Memory B cell (primary cell): ENCODE measurements at places on chromosomes 6 and 20.
A peak's percentile ranks its signal among the peaks of the same experiment; 100 is the strongest.

DNA sequence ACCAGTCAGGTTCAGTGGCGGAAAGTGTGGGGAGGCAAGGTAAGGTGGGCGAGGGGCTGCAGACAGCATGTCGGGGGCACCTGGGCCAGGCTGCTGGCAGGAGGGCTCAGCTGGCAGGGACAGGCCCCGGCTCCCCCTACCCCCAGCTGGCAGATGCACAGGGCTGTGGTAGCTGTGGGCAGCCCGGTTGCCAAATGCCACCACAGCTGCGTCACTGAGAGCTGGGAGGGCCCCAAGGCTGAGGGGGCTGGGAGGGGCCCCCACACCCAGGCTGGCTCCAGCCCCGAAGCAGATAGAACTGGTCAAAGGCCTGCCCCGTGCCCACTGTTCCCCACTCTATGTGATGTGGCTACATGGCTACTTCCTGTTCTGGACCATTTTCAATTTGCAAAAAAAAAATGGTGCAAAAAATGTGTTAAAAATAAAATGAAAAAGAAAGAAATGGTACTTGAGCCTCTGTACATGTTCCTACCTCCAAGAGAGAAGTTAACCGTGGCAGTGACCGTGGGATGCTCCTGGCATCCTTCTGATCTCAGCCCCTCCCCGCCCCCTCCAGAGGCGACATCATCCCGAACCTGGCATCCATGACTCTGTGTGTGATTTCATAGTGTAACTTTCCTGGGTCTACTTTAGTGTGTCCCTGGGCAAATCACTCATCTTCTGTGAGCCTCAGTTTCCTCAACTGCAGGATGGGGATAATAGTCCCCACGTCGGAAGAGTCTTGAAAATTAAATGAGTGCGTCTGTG, 64.4 kb downstream of the UBE2V1 start:
- H3K27ac ChIP-seq = no peak overlapping the region
- peaks cover 23% of the 10 kb centered on the region for H3K4me1 ChIP-seq
- peaks cover 6% of the 10 kb centered on the region for H3K27me3 ChIP-seq
- DNase-seq = peak; percentile 23
- H3K36me3 ChIP-seq = peaks cover 4% of the 10 kb centered on the region

GRCh38 chr20:48298851-48299484, 513.7 kb upstream of the SULF2 start:
- H3K27me3 ChIP-seq = peaks cover 11% of the 10 kb centered on the region
- H3K36me3 ChIP-seq = no peaks in the 10 kb centered on the region
- H3K27ac ChIP-seq = no peak overlapping the region

- H3K4me1 ChIP-seq = peaks cover 16% of the 10 kb centered on the region
- no peaks in the 10 kb centered on the region for H3K36me3 ChIP-seq
- H3K4me3 ChIP-seq = no peak overlapping the region
- DNase-seq = no peak
- peaks cover 15% of the 10 kb centered on the region for H3K27me3 ChIP-seq
These were observed 55.2 kb upstream of the MAFB start for GRCh38 chr20:40744072-40744817.

DNA sequence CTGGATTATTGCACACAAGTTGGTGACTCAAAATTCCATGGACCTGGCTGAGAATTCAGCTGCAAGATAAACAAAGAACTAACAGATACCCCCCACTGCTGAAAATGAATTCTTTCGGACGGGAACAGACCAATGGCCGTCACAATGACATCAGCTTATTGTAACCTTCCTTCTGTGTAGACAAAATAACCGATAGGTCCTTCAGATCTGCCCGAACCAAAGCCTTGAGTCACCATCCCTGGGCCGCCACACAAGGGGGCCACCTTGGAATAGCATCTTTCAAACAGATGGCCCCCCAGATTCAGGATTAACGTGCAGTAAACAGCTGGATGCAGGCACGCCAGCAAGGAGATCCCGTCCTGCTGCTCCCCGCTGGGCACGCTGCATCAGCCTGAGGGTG, 214.0 kb upstream of the EXOC2 start:
- peaks cover 4% of the 10 kb centered on the region for H3K27me3 ChIP-seq
- H3K4me1 ChIP-seq = no peaks in the 10 kb centered on the region

- H3K27ac ChIP-seq = peak overlapping the region; percentile 8
- H3K4me1 ChIP-seq = peaks cover 42% of the 10 kb centered on the region
- no peak for DNase-seq
- no peaks in the 10 kb centered on the region for H3K36me3 ChIP-seq
- H3K4me3 ChIP-seq = peak overlapping the region; percentile 76
These were observed 1.5 kb upstream of the GGT7 start for GRCh38 chr20:34874094-34874654.

GRCh38 chr6:148816117-148816516, 69.3 kb downstream of the UST start:
- peaks cover 19% of the 10 kb centered on the region for H3K4me1 ChIP-seq
- no peaks in the 10 kb centered on the region for H3K27me3 ChIP-seq
- H3K27ac ChIP-seq = peak overlapping the region; percentile 45
- H3K4me3 ChIP-seq = no peak overlapping the region
- peaks cover 14% of the 10 kb centered on the region for H3K36me3 ChIP-seq

- peaks cover 49% of the 10 kb centered on the region for H3K36me3 ChIP-seq
- H3K4me3 ChIP-seq = no peak overlapping the region
These were observed 201.2 kb upstream of the SHLD1 start for GRCh38 chr20:5548902-5549599.

DNA sequence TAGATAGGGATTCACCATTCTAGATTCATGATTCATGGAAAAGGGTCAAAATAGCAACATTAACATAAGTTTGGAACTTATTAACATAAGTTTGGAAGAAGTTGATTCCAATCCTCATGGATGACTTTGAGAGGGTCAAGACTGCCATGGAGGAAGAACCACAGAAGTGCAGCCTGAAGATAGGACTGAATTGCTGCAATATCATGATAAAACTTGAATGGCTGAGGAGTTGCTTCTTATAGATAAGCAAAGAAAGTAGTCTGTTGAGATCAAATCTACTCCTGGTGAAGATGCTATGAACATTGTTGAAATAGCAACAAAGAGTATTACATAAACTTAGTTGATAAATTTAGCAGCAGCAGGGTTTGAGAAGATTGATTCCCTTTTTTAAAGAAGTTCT, 62.2 kb downstream of the GMDS start:
- DNase-seq = no peak
- no peak overlapping the region for H3K4me3 ChIP-seq
- peaks cover 2% of the 10 kb centered on the region for H3K36me3 ChIP-seq

DNA sequence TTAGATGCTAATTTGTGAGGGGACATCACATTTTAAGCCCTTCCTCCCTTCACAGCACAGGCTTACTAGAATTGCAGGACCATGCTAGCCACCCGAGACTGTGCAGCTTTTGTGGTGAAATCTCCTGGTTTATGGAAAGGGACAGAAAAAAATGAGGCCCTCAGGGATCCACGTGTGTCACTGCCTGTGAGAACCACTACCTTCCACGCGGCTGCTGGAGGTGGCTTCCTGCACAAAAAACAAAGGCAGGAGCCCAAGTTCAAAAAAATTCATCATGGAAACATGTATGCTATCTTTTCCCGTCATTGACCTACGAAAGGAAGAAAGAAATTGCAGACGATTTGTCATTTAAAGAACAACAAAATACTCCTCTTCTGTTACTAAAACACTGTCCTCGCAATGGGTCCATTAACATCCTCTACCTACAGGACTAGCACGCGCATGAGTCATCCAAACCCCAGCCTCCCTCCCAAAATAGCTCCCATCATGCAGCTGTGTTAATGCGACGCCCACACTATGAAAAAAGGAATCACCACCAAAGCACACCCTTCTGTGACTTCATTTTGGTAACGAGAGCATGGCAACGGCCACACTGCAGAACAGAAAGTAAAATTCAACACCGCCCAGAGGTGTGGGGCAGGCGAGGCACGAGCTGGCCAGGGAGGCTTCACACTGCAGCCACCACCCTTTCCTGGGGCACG, 45.7 kb downstream of the RAMACL start:
- H3K27ac ChIP-seq = peak overlapping the region; percentile 95
- peaks cover 3% of the 10 kb centered on the region for H3K36me3 ChIP-seq
- peak overlapping the region; percentile 84 for H3K4me3 ChIP-seq

GRCh38 chr6:45922728-45923351, 92.8 kb downstream of the CLIC5 start:
- H3K27ac ChIP-seq = peak overlapping the region; percentile 15
- H3K4me3 ChIP-seq = no peak overlapping the region

GRCh38 chr6:105872249-105872648, 213.9 kb upstream of the PRDM1 start:
- no peak for DNase-seq
- H3K4me1 ChIP-seq = peaks cover 23% of the 10 kb centered on the region
- no peaks in the 10 kb centered on the region for H3K36me3 ChIP-seq

DNA sequence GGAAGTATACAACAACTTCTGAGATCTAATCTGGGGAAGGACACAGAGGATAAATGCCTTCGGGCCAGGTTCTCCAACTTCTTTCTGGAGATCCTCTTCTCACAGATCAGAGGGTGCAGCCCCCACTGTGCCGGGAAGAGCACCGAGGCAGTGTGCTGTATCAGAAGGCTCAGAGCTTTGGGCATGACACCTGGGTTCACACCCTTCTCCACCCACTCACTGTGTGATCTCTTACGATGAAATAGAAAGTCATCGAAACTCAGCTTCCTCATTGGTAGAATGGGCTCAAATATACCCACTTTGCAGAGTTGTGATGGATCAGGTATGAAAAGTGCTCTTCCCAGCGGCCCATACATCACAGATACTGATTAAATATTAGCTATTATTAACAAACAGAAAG, 347.5 kb upstream of the SOX4 start:
- DNase-seq = no peak
- no peaks in the 10 kb centered on the region for H3K27me3 ChIP-seq
- H3K27ac ChIP-seq = no peak overlapping the region
- H3K4me3 ChIP-seq = no peak overlapping the region
- no peaks in the 10 kb centered on the region for H3K4me1 ChIP-seq

DNA sequence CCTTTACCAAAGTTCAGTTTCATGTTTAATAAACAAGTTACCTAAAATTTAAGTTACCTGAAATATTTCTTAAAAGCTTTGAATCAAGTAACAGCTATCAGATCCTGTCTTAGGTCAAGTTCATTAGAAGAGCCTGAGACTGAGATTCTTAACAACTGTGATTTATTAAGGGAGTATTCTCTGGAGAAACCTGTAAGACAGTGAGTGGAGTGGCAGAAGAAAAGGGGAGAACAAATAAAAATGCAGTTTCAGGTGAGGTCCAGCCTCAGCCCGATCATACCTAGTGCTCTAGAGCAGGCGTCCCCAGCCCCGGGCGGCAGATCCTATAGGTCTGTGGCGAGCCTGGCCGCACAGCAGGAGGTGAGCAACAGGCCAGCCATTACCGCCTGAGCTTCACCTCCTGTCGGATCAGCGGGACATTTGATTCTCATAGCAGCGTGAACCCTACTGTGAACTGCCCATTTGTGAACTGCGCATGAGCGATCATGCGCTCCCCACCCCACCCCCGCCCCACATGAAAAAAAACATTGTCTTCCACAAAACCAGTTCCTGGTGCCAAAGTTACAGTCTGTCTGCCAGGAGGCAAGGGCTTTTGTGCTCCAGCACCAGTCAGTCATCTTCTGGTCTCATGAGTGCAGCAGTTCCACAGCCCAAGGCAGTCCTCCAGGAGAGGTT, 59.2 kb upstream of the ADGRB3 start:
- no peaks in the 10 kb centered on the region for H3K27me3 ChIP-seq
- no peaks in the 10 kb centered on the region for H3K36me3 ChIP-seq
- no peak for DNase-seq
- no peak overlapping the region for H3K27ac ChIP-seq
- H3K4me1 ChIP-seq = no peaks in the 10 kb centered on the region

GRCh38 chr20:2849529-2849928, 9.0 kb downstream of the VPS16 start:
- H3K36me3 ChIP-seq = peaks cover 10% of the 10 kb centered on the region
- H3K4me3 ChIP-seq = no peak overlapping the region
- DNase-seq = no peak

DNA sequence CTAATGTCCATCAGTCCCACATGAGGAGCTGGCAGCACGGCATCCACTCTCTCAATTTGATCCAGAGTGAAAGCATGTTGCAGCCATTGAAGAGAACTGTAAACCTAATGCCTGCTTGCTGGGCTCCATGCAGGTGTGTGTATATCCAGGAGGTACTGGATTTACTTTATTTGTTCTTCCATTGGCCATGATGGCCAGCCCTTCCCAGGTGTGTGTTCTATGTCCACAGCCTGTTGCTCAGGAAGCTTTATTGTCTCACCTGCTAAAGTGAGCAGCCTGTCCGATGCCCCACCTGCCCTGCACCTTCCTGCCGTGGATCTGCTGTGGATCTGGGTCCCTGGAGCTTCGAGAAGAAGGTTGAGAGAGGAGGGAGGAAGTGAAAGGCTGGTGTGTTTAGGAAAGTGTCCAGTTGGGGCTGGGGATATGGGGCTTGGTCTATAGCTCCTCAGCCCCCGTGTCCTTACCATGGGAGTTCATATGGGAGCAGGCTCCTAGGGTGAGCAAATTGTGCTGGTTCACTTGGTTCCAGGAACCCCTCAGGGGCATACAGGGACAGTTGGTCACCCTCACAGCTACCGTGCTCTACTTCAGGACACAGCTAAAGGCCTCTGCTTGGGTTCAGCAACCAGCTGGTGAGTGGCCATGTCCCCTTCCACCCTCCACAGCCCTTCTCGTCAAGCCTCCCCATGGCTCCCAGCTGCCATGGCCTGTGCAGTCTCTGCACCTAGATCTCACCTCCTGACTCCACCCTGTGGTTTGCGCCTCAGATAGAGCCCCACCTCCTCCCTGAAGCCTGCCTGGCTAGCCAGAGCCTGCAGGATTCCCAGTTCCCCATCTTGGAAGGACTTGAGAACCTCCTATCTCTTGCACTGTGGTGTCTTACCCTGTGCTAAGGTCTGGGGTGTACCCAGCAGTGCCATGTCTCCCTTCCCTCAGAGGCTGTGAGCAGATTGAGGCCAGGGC, 12.7 kb downstream of the TREML2 start:
- no peak for DNase-seq
- H3K4me3 ChIP-seq = no peak overlapping the region
- H3K27me3 ChIP-seq = no peaks in the 10 kb centered on the region
- H3K36me3 ChIP-seq = peaks cover 19% of the 10 kb centered on the region

DNA sequence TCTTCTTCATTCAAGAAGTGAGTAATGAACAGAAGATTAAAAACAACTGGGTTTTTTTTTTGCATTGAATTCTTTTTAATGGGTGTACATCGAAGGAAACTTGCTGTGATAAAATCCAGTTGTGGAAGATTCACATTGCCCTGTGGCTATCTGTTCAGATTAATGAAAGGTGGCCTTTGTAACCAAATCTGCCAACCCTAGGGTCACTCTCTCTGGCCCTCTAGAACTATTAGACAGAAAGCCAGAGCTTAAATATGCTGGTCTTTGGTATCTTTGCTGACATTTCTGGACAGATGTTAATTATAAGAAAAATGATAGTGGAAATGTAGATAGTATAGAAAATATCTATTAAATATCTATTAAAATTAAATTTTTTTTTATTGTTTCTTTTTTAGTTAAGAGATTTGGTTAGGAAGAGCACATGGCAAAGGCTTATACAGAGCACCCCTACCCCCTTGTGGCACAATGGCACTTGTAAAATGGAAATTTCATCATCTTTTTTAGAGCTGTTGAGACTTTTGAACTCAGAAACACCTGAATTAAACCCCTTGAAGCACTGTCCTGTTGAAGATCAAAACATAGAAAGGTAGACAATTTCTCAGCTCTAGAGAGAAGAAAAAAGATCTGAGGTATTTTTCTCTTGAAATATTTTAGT, 572.5 kb downstream of the PKHD1 start:
- H3K27me3 ChIP-seq = no peaks in the 10 kb centered on the region
- H3K4me3 ChIP-seq = no peak overlapping the region
- no peak overlapping the region for H3K27ac ChIP-seq

- peaks cover 16% of the 10 kb centered on the region for H3K4me1 ChIP-seq
- no peak overlapping the region for H3K27ac ChIP-seq
- peaks cover 4% of the 10 kb centered on the region for H3K36me3 ChIP-seq
These were observed 6.0 kb downstream of the SRC start for GRCh38 chr20:37351689-37352607.
